ENCODE measurements at places on chromosomes 7 and 10.

- DNase-seq: no peak
Observed at GRCh38 chr7:67743501-67743900, 746.9 kb downstream of the TYW1 start.

GRCh38 chr10:110009736-110010475, 2.1 kb downstream of the ADD3 start:
- no peak for DNase-seq

- DNase-seq: no peak
Observed at GRCh38 chr10:105761576-105762260, 1120.6 kb downstream of the SORCS3 start.

DNA sequence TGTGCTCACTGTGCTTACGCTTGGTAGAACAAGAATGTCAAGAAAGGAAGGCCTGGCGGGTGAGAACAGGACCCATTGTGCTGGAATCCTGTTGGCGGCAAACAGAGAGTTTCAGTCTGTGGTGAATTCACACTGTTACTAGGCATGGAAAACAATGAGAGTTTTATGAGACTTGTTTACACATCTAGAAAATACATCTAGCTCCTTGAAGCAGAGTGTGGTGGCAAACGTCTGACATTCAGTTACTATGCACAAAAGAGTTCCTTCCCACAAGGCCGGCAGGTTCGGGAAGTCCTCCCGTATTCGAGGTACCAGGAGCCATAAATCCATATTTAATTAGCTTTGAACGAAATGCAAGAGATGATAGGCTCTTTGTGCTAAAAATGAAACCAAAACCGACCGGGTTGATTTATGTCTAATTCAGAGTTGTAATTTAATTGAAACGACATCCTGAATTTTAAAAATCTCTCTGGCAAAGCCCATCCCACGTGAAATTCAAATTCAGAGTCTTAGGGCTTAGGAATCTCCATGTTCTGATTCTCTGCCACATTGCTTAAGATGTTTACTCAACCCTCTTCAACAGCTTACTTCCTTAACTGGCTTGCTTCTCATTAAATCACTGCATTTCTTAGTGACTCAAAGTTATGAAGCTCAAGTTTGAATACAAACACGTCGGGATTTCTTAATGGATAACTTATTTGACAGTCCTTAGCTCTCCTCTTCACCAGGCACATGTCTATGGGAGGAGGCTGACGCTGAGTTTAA, 299.9 kb upstream of the PITRM1 start:
- DNase-seq: no peak

DNA sequence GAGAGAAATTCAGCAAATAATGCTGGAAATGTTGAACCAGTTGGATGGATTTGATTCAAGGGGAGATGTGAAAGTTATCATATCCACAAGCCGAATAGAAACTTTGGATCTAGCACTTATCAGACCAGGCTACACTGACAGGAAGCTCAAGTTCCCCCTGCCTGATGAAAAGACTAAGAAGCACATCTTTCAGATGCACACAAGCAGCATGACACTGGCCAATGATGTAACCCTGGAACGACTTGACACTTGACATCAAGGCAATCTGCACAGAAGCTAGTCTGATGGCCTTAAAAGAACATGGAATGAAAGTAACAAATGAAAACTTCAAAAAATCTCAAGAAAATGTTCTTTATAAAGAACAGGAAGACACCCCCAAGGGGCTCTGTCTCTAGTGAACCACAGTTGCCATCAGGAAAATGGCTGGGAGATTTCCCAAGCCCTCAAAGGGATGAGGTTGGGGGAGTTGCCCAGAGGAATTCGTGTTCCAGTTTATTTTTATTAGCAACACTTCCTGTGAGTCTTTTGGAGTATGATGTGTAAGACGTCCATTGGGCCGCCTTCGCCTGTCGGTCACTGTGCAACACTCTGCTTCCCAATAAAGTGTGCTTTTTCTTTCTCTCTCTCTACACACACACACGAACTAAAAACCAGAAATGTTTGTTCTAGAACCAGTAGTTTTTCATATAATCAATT, 200.0 kb downstream of the HIBADH start:
- DNase-seq: no peak

- DNase-seq: no peak
Observed at GRCh38 chr7:25712500-25712899, 439.5 kb upstream of the NFE2L3 start.

DNA sequence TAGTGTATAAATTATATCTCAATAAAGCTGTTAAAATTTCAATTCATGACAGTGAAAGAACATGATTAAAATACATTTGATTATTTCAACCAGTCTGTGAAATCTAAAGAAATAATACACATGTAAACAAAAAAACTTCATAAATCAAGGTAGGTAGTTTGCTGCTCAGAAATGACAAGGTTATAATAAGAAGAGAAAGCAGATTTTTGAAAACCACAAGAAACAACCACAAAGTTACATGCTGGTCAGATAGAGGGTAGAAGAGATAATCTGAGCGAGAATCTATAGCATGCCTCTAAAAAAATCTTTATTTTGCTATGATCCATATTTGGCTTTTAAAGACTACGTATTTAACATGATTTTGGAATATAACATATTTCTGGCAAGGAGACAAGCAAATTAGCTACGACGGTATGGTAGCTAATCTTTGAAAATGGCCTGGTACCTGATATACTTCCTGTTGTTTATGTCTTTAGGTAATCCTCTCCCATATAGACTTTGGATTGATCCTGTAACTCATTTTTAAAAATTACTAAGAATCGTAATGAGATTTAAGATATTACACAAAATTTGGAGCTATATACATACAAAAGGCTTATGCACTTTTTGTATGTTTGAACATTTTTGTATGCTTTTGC, 23.5 kb upstream of the VCL start:
- DNase-seq: no peak

DNA sequence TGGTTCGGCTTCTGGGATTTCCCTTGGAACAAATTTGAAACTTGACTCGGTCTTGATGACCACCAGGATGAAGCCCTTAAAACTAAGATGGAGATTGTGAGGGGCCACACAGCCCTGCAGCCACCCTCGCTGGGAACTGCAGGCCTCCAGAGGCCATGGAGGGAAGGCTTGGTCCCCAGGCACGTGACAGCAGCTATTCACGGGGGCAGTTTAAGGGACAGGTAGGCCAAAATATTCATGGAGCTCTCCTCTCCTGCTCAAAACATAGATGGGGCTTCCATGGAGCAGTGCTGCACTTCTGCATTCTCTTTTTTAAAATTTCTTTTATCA, 137.0 kb downstream of the ADCY1 start:
- DNase-seq: no peak

DNA sequence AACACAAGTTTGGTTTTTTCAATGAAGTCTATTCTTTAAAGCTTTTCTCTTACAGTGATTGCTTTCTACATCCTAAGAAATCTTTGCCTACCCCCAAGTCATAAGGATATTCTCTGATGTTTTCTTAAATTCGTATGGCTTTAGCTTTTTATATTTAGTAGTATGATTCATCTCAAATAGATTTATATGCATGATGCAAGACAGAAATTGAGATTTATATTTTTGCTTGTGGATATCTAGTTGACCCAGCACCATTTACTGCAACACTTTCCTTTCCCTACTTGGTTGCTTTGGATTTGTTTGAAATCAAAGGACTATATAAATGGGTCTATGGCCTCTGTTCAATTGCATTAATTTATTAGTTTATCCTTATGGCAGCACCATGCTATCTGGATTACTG, 113.9 kb downstream of the ZNF438 start:
- no peak for DNase-seq

DNA sequence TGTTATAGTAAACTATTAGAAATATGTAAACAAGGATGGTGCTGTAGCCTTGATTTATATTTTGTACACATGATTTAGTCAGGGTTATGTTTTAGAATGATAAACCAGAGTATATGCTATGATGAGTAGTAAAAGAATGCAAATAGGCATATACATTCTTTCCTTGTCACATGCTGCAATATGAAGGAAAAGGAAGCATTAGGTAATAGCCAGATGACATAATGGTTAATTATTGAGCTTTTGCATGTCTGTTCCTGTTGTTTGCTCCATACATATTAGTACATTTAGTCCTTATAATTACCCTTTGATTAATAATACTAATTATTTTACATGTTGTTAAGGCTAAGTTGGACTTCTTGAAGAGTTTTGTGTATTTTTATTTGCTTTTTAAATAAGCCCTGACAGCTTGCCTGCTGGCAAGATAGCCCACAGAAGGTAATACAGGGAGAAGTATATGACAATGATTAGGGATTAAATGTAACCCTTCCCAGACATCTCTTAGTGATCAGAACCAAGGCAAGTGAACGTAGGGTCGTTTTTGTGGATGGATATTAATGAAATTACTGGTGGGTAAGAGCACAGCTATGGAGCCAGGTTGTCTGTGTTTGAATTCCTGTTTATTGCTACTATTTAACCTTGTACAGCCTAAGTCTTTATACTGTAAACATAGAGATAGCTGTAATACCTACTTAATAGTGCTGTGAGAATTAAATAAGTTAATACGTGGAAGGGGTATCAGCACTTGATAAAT, 68.4 kb downstream of the PHTF2 start:
- no peak for DNase-seq

DNA sequence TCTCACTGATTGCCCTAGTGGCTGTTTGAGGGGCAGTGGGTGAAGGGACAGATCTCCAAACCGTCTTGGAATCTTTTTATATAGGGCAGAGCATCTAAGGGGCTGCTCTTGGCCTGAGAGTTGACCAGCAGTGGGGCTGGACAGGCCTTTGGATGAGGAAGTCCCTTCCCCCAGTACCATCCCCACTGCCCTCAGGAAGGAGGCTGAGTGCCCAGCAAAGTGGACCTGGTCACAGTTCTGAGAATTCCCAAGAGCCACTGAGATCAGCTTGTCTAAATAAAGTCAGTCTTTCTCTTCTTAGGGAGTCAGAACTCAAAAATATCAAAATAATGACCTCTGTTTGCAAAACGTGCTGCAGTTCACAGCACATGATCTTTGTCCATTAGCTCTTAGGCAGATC, 5.6 kb downstream of the GDF10 start:
- no peak for DNase-seq
